ENCODE measurements at places on chromosomes 6 and 20.
A peak's percentile ranks its signal among the peaks of the same experiment; 100 is the strongest.

DNA sequence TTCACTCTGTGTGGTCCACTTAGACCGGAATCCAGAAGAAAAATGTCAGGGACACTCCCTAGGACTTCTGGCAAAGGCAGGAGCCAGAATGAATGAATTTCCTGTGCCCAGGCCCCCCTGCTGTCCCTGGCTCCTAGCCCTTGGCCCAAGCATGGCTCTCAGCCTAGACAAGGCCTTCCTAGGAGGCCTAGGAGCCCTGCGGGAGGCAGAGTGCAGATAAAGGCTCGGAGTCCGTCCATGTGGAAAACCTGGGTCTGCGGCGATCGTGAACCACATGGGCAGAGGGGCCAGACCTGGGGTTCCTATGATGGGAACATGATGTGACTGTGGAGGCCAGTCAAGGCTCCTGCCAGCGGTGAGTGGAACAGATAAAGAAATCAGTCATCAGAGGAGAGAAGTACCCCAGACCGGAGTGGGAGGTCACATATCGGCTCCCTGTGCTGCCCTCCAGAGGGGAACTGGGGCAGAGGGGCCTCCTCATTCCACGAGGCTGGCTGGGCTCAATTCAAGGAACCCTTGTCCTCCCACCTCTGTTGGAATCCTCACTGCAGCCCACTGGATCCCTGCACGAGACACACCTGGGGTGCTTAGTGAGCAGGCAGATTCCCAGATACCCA lies 5.9 kb upstream of the VSTM2L start:
- DNase-seq = no peak

GRCh38 chr6:20939161-20939775 lies 405.0 kb downstream of the CDKAL1 start:
- no peak for DNase-seq

- no peak for DNase-seq
Observed at GRCh38 chr20:6711951-6712649, 55.4 kb upstream of the BMP2 start.

- DNase-seq = no peak
Observed at GRCh38 chr20:63004607-63005364, 2.0 kb downstream of the BHLHE23 start.

- DNase-seq = no peak
Observed at GRCh38 chr20:20513720-20514119, 145.8 kb downstream of the INSM1 start.

DNA sequence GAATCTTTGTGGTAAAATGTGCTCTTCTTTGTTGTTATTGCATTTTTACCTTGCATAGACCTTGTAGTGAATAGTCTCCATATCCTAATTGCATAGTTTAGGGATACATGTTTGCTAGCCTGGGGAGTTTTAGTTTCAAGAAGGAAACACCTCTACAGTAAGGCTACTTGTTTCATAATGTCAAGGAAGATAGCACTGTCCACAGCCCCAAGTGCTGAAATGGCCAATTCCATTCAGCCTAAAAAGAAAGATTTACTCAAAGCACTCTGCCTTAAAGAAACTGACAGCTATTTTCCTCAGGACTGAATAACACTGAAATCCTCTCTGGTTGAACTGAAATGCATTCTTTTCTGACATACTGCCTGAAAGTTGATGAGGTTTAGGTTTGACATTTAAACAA lies 2.6 kb downstream of the HCRTR2 start:
- no peak for DNase-seq

- DNase-seq = peak; percentile 35
Observed at GRCh38 chr6:137641474-137642077, 147.4 kb upstream of the OLIG3 start.

GRCh38 chr6:149903938-149904611 lies 6.2 kb upstream of the RAET1E start:
- no peak for DNase-seq

DNA sequence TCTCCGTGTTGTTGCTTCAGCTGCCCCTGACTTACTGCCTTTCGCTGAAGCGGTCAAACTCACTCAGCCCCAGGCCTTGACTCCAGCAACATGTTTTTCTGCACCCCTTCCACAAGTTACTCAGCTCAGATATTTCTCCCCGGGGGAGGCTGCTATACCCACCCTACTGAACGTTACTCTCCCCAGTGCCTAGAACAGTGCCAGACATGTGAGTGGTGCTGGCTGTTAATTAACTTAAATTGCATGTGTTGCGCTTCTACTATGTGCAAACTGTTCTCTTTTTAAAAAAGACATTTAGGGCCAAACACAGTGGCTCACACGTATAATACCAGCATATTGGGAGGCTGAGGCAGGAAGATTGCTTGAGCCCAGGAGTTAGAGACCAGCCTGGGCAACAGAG lies 41.2 kb upstream of the DOK5 start:
- DNase-seq = no peak

DNA sequence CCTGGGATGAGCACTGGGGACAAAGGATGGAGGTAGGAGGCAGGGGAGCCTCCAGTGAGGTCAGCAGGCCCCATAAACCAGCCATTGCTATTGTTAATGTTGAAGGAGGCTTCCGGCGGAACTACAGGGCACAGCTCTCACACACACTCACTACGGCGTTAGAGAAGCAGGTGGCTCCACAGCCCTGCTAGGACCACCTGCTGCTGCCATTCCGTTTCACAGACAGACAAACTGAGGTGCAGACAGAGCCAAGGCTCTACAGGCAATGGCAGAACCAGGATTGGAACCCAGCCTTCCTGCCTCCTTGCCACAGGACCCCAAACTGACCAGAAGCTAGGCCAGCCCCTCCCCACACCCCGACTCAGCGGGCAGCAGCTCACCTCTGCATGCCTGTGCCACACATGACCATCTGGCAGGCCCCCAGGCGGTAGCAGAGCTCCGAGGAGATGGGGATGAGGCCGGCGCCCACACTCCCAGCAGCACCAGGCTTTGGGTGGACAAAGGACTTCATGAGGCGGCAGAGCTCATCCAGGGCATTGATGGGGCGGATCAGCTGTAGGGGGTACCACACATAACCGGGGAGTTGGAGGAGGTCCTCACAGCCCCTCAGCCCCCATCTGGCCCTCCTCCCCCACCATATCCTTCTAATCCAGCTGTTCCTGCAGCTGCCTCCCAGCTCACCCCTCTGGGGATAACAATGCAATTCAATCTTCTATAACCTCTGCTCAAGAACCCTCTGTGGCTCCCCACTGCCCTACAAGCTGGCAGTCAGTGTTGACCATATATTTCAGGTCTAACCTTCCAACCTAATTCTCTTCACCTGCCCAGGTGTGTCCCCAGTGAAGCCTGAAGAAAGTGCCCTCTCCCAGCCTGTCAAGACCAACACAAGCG lies 198.5 kb downstream of the PREX1 start:
- DNase-seq = no peak

DNA sequence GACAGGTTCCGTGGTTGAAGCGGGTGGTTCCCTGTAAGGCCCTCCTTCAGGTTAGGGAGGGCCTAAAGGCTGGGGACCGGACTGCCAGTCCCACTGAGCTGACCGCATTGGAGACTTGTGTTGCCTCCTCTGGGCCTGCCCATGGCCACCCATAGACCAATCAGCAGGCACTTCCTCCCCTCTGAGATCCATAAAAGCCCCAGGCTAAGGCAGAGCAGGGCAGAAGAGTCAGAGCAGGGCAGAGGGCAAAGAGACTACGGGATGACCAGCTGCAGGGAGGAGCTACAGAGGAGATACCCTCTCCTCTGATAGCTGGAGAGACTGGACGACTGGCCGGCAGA lies 537.4 kb downstream of the TENT5A start:
- DNase-seq = no peak
